ENCODE measurements at places on chromosomes 3 and 15.
A peak's percentile ranks its signal among the peaks of the same experiment; 100 is the strongest.

- no peak for DNase-seq
Measured at GRCh38 chr3:46672349-46672695, 21.2 kb downstream of the ALS2CL start.

GRCh38 chr15:76285241-76285825, 25.9 kb downstream of the ETFA start:
- DNase-seq: no peak

DNA sequence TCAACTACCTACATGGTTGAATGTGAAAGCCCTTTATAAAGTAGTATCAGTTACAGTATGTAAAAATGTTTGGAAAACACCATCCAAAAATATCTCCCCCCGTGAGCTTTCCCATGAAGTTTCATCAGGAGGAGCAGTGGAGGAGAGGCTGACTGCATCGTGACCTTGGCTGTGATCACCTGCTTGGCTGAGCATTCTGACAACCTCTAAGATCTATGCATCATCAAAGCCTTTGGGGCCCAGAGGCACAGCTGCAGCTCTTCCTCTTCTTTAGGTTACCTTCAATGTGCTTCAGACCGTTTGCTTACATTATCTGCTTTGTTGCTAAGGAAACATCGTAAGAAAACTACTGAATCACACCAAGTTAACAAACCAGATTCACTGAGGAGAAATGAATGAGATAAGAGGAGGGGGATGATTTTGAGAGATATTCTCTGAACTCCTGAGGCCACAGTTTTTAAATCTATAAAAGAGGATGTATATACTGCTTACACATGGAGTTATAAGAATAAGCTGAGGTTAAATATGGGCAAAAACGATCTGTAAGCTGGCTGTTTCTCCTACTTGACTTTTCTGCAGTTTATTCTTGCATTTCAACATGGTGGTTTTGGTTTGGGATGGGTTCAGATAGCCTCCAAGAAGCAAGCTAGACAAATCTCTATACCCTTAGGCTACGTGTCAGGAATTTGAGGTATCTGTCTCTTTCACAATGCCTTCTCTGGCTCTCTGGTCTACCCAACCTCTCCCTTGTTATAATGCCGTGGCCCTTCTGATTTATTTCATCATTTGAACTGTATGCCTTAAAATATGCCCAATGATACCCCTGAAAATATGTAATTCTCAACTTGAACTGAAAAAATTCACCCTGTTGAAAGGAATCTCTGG, 4.0 kb downstream of the GCSAM start:
- DNase-seq: peak; percentile 25

DNA sequence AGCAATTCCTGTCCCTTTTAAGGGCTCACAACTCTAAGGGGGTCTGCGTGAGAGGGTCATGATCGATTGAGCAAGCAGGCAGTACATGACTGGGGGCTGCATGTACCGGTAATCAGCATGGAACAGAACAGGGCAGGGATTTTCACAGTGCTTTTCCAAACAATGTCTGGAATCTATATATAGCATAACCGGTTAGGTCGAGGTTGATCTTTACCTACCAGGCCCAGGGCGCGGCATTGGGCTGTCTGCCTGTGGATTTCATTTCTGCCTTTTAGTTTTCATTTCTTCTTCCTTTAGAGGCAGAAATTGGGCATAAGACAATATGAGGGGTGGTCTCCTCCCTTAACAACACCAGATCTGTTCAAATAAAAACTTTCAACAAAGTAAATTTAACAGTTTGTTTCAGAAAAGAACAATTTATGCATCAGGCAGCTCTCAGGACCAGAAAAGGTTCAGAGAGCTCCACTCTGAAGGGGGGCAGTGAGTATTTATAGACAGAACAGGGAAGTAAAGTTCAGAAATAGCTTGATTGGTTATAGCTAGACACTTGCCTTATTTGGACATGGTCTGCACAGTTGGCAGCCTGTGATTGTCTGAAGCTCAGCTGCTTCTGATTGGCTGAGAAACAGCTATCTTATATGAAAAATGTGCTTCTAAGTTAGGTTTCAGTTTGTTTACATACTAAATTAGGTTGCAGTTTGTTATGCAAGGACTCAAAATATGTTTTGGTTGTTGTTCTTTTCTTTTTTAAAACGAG, 17.2 kb upstream of the B4GALT4 start:
- no peak for DNase-seq

DNA sequence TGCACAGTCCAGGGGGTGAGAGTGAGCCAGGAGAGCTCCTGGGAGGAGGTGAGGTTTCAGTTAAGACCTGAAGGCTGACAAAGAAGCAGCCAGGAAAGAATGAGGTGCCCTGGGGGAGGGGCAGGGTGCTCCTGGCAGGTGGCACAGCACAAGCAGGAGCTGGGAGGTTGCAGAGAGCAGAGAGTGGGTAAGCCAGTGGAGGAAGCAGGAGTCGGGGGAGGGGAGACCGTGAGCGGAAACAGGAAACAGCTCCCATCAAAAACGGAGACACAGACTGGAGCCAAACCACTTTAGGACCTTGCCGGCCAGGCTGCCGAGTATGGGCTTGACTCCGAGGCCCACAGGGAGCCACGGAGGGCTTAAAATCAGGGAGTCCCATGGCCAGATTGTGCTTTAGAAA, 12.1 kb upstream of the FBLN2 start:
- no peak for DNase-seq
